ENCODE measurements at places on chromosomes 1 and 21. TPM values are rescaled to one million over a fixed set of nuclear protein-coding genes. Genes with fewer than 3 reads are reported as not detected.

- no peak for DNase-seq
Observed at GRCh38 chr1:54528613-54529012, 19.4 kb upstream of the ACOT11 start.

DNA sequence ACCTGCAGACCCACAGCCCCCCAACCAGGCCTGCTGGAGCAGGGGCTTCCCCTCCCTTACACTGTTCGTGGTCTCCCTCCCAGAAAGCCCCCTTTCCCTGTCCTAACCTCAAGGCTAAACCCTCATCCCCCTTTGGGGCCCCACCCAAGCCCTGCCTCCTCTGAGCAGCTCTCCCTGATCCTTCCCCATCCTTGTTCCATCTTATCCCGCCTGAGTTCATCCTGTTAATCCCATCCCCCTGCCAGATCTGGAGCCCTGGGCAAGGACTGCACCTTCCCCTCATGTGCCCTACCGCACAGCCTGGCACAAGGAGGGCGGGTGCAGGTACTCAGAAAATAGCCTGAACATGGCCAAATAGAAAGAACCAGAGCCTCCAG lies 6.9 kb upstream of the TNNT2 start:
- no peak for DNase-seq

- no peak for DNase-seq
Observed at GRCh38 chr1:211833174-211833820, 2.7 kb upstream of the LPGAT1 start.

GRCh38 chr1:169175461-169175860 lies 69.0 kb downstream of the ATP1B1 start:
- DNase-seq: no peak

DNA sequence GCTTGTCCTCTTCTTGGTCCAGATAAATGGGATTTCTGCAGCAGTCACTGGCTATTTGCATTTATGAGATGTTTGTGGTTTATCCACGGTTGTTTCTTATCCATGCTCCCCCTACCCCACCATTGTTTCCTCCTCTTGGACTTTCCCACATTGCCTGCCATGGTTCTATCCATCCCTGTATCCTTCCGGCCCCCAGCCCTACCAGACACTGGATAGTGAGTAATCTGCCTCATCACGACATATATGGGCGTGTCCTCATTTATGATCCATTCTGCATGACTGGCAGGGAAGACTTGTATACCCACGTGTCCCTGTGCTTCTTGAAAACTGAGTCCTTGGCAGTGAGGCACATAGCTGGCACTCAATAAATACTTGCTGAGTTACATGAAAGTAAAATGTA lies 40.1 kb downstream of the CACNA1S start:
- no peak for DNase-seq

GRCh38 chr21:28936721-28937120 lies 56.0 kb downstream of the LTN1 start:
- no peak for DNase-seq

GRCh38 chr21:32802954-32803353 lies 31.4 kb upstream of the PAXBP1 start:
- no peak for DNase-seq

- no peak for DNase-seq
Observed at GRCh38 chr1:170192546-170192945, 46.8 kb downstream of the NTMT2 start.

DNA sequence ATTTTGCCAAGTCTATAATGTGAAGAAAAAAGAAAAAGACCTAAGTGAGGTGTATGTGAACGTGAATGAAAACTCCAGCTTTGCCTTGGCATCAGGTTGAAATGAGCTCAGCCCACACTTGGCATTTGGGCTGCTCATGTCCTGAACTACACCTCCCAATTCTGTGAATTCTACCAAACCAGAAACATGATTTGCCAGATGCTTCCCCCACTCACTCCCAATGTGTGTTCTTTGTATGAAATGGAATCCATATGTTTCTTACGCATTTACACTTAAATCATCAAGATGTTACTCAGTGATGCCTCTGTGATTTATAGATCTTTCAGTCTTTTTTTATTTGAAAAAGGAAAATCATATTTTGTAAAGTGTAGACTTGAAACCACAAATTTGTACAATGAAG lies 32.8 kb upstream of the RUNX1 start:
- no peak for DNase-seq

DNA sequence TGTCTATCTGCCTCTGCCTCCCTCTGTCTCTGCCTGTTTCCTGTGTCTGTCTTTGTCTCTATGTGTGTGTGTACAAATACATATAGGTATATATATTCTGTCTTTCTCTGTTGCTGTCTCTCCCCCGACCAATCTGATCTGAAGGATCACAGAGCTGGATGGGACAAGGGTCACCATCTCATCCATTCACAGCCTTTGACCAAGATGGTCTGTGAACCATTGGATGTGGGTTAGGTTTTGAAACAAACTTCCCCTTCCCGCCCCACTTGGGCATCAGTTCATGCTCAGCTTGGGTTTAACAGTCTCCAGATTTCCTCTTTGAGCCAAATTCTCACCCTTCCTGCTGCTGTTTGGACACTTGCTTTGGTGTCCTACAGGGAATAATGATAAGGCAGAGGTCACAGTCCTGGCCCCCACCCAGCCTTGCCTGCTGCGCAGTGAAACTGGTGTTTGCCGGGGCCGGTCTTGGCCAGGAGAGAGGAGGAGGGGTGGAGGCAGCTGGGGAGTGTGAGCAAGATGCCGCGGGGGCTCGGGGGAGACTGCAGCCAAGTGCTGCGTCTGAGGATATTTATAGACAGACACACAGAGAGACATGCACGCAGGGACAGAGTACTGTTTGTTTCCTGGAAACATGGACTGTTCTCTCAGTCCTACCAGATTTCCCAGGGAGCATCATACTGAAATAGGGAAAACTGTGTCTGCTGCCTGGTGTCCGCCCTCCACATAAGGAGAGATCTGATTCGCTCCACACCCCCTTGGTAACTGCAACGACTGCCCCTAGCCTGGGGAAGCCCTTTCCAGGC lies 27.0 kb upstream of the BTG2 start:
- no peak for DNase-seq

- no peak for DNase-seq
Observed at GRCh38 chr1:84930329-84930728, 37.3 kb upstream of the LPAR3 start.

Gene COL8A2
- total RNA-seq: 0.06 TPM

Gene PLA2G2D
- not detected for total RNA-seq

Gene ITGB2
- total RNA-seq: 3.0 TPM

Gene HTR6
- total RNA-seq: not detected

Gene FCGR3B
- not detected for total RNA-seq

Gene RHD
- total RNA-seq: not detected

Measured in epithelial cell of proximal tubule (primary cell).